A172 (cell line): ENCODE measurements at places on chromosomes 6 and 20. TPM values are rescaled to one million over a fixed set of nuclear protein-coding genes. Genes with fewer than 3 reads are reported as not detected.

GRCh38 chr20:16556301-16556700 lies 16.9 kb downstream of the KIF16B start:
- DNase-seq: no peak

DNA sequence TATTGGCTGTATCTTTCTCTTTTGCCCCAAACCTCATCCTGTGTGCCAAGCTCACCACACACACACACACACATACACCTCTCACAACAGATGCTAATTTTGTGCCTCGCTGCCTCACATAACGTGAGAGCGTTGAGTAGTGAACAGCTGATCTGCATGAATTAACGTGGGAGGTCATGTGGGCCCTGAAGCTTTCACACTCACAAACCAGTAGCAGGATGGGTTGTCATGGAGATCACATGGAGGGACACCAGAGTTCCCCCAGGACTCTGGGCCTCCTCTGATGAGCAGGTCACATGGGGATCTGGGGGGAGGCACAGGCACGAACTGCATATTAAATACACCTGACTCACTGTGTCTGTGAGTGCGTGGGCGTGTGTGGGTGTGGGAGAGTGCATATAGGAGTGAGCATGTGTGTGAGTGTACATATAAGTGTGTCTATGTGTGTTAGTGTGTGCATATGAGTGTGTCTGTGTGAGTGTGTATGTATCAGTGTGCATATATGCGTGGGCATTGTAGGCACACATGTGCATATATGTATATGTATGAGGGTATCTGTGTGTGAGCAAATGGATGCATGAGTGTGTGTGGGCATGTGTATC lies 62.7 kb upstream of the SULF2 start:
- DNase-seq: no peak

- peak; percentile 48 for DNase-seq
These were observed 5.7 kb upstream of the PSMG4 start for GRCh38 chr6:3252861-3253596.

RAB44 gene
- not detected in 2 replicates for total RNA-seq
